Fibroblast of skin of left quadriceps (primary cell): ENCODE measurements at places on chromosomes 7 and 10.

DNA sequence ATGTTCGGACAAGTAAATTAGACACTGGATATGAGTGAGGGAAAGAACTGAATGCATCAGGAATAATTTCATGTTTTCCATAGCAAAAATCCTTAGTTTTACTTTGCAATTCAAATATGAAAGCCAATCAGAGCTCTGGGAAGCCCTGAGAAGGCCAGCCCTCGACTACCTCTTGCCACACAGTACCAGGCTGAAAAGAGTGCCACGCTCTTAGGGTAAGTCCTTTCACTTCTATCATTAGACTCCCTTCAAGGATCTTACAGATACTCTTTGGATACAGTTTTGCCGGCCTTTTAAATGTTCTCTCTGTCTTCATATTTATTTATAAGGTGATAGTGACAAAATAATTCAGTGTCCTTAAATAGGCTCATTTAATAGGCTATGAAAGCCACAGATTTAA lies 1.9 kb downstream of the COBL start:
- DNase-seq, result no peak

GRCh38 chr10:86815640-86816039 lies 59.2 kb downstream of the BMPR1A start:
- no peak for DNase-seq

- no peak for DNase-seq
These were observed 13.7 kb downstream of the COPG2 start for GRCh38 chr7:130654850-130655249.

DNA sequence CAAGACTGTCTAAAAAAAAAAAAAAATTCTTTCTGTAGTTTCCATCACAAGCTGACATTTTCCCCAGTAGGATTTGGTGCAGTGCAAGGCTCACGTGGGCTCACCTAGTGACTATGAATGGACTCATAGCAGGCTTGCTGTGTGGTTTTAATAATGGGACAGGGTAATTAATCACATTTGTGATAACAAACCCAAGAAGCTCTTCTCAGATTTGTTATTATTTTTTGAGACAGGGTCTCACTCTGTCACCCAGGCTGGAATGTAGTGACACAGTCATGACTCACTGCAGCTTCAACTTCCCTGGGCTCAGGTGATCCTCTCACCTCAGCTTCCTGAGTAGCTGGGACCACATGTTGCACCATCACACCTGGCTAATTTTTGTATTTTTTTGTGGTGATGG lies 40.0 kb downstream of the NACAD start:
- no peak for DNase-seq

GRCh38 chr7:21450941-21451340 lies 23.1 kb downstream of the SP4 start:
- no peak for DNase-seq

DNA sequence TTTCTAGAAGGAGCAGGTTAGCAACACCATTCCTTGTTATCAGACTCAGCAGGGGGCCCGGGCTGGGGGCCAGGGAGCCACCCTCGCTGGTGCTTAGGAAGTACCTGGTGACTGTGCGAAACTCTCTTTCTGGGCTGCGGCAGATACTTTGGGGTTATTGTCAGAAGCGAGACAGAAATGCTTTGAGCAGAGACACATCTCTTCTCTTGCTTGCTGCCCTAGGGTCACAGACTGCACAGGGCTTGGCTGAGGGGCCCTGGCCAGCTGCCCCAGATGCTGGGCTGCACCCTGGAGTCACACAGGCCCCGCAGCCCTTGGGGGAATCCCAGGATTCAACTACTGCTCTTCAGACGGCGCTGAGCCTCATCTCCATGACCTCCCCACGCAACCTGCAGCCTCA lies 91.9 kb downstream of the WDFY4 start:
- no peak for DNase-seq

GRCh38 chr7:92884218-92884617 lies 47.8 kb upstream of the CDK6 start:
- no peak for DNase-seq

DNA sequence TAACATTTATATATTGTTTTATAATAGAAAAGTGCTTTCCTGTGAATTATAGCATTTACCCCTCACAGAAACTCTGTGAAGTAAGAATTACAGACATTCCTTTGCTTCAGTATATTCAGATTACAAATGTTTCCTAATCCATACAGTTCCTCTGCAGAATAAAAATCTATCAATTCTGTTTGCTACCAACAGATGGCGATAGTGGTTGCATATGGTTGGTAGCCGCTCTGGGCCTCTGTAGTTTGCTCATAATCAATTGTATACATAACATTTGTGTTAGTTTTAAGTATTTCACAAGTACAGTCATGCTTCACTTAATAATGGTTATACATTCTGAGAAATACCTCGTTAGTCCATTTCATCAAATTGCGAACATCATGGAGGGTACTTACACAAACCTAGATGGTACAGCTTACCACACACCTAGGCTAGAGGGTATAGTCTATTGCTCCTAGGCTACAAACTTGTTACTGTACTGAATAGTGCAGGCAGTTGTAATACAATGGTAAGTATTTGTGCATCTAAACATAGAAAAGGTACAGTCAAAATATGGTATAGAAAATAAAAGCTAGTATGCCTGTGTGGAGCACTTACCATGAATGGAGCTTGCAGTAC lies 94.4 kb upstream of the STEAP4 start:
- DNase-seq, result no peak

- DNase-seq, result no peak
These were observed 3.3 kb downstream of the NUDT13 start for GRCh38 chr10:73113551-73113950.

- no peak for DNase-seq
These were observed 308.9 kb downstream of the GRID1 start for GRCh38 chr10:86057708-86058107.

- no peak for DNase-seq
These were observed 201.0 kb upstream of the IMMP2L start for GRCh38 chr7:111763221-111763801.

DNA sequence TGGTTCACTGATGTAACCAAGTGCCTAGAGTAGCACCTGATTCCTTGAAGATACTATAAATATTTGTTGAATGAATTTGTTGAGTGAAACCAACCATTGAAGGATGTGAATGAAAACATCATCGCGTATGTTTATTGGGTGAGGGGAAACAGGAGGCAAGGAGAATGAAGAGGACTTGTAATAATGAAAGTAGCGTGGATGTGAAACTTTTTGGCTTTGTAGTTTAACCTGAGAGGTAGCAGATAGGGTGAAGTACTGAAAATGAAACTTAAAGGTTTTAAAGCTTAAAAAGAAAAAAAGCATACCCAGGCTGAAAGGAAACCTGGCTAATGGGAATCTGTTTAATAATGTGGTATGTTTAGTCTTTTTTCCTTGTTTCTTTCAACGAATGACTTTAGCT lies 5.2 kb downstream of the CCNY start:
- no peak for DNase-seq

DNA sequence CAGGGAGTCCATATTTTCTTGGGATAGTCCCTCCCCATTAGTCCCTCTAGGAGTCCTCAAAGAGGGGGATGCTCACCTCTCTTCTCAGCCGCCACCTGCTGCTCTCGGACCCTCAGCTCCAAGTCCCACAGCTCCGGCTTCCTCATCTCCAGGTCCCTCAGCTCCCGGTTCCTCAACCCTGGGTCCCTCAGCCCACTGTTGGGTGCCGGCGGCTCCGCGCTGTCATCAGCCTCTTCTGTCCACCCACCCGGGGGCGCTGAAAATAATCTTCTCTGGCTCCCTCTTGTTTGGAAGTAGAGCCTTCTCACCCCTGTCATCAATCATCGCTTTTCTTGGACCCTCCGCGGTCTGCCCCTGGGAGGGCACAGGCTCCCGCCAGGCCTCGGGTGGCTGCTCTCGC lies 13.3 kb upstream of the CNNM1 start:
- no peak for DNase-seq

DNA sequence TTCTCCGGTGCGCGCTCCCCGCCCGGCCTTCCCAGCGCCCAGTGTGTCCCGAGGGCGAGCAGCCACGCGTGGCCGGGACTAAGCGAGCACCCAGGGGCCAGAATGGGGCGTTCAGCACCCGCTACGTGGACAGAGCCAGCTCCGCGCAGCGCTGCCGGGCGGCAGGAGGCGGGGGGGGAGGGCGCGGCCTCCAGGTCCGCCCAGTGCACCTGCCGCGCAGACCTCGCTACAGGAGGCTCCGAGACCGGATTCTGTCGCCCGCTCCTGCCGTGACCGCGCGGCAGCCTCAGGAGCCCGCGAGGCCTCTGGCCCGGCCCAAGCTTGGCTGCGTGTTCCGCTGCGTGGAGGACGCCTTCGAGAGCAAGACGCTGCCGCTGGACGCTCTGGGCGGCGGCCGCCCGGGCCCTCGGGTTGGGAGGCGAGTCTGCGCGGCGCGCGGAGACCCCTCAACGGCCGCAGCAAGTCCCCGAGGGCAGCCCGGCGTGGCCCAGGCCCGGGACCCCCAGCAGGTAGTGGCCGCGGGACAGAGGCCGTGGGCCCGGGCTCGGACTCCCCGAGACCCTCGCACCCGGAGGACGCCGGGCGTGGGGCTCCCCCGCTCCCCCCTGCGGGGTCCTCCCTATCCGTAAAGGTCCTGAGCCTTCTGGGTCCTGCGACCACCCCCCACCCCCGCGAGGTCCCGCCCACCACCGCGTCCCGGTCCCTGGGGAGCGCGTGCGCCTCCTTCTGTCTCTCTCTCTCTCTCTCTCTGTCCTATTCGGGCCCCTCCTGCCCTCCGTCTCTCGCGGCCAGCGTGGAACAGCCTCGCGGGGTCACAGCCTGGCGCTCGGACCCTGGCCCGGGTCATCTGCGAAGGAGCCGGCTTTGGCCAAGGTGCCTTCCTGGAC lies 904 bp upstream of the DPYSL4 start:
- DNase-seq, result no peak

DNA sequence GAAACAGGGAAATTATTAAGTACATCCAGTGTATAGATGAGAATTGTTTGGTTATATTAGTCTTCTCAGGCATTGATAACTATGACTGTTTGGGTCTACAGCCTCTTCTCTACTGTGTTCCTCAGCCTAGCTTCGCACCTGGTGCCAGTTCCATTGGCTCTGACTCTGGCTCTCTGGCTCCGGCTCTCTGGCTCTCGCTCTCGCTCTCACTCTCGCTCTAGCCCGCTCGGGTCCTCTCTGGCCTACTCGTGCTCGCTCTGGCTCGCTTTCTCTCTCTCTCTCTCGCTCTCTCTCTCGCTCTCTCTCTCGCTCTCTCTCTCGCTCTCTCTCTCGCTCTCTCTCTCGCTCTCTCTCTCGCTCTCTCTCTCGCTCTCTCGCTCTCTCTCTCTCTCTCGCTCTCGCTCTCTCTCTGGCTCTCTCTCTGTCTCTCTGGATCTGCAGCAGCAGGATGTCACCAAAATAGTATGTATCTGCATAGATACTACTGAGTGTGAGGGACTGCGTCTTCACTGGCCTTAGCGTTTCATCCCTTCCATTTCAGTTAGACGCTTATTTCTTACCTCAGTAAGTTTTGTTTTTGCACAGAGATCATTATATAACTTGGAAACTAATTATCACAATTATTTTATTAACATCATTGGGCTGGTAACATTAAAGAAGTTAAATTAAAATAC lies 6.5 kb upstream of the SSBP1 start:
- no peak for DNase-seq

- DNase-seq, result no peak
These were observed 128.0 kb downstream of the RSU1 start for GRCh38 chr10:16689227-16689626.

GRCh38 chr10:11612021-11613001 lies 861 bp upstream of the USP6NL start:
- no peak for DNase-seq

GRCh38 chr10:16182688-16183087 lies 254.1 kb upstream of the PTER start:
- DNase-seq, result peak; percentile 29

DNA sequence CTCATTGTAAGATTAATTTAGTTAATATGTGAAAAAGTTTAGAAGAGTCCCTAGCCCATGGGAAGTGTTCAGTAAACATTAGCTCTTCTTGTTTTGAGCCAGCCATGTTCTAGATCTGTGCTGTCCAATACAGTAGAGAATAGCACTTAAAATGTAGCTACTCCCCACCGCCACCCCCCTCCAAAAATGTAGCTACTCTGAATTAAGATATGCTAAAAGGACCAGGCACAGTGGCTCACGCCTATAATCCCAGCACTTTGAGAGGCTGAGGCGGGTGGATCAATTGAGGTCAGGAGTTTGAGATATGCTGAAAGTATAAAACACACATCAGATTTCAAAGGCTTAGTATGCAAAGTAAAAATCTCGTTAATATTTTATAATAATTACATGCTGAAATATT lies 47.3 kb upstream of the MXI1 start:
- no peak for DNase-seq

DNA sequence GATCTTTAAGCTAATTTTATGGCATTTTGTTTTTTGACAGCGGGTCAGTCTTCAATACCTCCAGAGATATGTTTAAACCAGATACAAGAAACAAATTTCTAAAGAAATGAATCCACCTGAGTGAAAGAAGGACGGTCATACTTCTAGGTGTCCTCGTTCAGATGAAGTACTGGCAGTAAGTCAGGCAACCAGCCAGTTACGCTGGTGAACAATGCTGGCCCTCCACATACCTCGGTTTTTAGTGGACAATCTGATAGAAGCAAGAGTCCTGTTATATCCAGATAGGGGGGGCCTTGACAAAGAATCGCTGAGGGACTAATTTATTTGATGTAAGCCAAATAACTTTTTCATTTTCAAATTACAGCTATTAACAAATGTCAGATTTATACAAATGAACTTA lies 266.4 kb upstream of the KLF14 start:
- DNase-seq, result no peak

GRCh38 chr7:37346761-37347160 lies 101.9 kb downstream of the ELMO1 start:
- no peak for DNase-seq

DNA sequence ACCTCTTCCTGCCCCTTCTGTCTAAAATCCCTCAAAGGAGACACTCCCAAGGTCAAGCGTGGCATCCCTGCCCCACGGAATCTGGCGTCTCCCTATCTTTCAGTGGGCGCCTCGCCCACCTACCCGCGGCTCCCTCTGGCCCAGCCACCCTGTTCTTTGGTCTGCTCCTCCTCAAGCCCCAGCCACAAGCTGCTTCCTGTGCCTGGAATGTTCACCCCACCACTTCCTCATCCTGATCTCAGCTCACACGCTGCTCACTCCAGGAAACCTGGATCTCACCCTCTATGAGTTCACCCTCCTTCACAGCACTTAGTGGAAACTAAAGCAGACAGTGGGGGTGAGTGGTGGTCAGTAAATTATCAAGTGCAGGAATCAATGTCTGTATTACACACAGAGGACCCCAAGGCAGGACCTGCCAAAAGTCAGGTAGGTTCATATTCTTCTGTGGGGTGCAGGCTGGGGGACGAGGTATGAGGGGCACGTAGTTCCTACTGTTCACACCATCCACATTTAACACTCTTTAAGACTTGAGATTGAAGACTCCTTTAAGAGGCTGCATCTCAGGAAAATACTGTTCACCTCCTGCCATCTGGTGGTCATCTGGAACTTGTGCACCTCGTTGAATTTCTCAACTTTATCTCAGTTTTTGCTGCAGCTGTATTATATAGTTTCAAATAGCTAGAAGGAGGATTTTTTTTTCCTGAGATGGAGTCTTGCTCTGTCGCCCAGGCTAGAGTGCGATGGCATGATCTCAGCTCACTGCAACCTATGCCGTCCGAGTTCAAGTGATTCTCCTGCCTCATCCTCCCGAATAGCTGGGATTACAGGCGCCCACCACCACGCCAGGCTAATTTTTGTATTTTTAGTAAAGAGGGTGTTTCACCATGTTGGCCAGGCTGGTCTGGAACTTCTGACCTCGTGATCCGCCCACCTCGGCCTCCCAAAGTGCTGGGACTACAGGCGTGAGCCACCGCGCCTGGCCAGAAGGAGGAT lies 166.6 kb downstream of the ARHGAP21 start:
- peak; percentile 44 for DNase-seq

GRCh38 chr10:85151506-85151905 lies 823.1 kb downstream of the CCSER2 start:
- no peak for DNase-seq

- DNase-seq, result no peak
These were observed 244.1 kb upstream of the SEMA3C start for GRCh38 chr7:81162771-81163525.
